ENCODE measurements at places on chromosomes 2 and 18.

DNA sequence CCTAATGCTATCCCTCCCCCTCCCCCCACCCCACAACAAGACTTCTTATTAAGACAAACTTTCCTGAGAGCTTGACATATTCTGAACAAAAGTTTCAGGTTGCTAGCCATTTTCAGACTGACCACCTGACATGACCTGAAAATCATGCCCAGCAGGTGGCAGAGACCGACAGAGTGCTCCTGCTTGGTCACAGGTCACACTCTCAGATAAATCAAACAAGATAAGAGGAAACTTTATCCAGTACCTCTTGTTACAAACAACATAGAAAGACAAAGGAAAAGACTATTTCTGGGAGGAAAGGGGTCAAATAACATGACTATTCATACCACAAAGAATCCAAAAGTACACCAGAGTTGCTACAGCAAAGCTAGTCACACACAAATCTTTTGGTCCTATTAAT is 107.4 kb downstream of the TMEM200C start:
- no peaks in the 10 kb centered on the region for H3K27me3 ChIP-seq
- no peak overlapping the region for H3K27ac ChIP-seq
- DNase-seq: no peak
- H3K4me1 ChIP-seq: no peaks in the 10 kb centered on the region

DNA sequence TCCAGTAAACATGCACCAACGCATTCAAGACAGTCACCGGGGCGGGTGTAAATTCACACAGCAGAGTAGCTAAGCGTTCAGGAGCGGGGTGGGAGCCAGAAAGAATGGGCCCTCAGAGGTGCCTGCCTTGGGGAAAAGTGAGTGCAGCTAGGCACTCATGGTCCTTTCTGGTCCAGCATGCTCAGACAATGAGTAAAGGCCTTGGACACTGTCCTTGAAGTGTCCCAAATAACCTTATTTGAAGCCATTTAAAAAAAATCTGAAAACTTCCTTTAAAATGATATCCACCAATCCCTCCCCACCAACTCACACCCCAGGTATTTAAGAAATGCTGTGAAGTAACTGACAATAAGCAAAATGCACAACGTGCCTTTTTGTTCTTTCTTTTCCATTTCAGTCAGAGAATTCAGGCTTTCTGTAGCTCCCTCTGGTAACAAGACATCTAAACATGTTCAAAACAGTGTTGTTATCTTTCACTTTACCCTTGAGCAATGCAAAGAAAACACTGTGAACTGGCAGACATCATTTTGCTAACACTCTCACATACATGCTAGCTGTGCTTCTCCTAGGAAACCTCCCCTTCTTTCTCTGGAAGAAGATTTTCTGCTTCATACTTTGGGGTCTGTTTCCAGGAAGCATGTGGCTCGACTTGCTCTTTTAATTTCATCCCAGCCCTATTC is 445.1 kb upstream of the SPRED2 start:
- no peaks in the 10 kb centered on the region for H3K27me3 ChIP-seq
- no peak overlapping the region for H3K27ac ChIP-seq
- no peaks in the 10 kb centered on the region for H3K36me3 ChIP-seq
- no peak for DNase-seq
- H3K4me1 ChIP-seq: no peaks in the 10 kb centered on the region
- no peak overlapping the region for H3K4me3 ChIP-seq

- peaks cover 2% of the 10 kb centered on the region for H3K27me3 ChIP-seq
- no peaks in the 10 kb centered on the region for H3K36me3 ChIP-seq
- no peak overlapping the region for H3K27ac ChIP-seq
- no peak overlapping the region for H3K4me3 ChIP-seq
- no peaks in the 10 kb centered on the region for H3K4me1 ChIP-seq
Measured at GRCh38 chr2:159106109-159106508, 137.7 kb downstream of the TANC1 start.

DNA sequence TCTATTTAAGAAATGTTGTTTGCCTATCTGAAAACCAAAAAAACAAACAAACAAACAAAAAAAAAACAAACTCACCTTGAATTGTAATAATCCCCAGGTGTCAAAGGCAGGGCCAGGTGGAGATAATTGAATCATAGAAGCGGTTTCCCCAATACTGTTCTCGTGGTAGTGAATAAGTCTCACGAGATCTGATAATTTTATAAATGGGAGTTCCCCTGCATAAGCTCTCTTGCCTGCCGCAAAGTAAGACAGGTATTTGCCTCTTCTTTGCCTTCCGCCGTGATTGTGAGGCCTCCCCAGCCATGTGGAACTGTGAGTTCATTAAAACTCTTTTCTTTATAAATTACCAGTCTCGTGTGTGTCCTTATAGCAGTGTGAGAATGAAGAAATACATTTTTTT is 1180.7 kb upstream of the CRIM1 start:
- H3K27ac ChIP-seq: no peak overlapping the region
- H3K27me3 ChIP-seq: no peaks in the 10 kb centered on the region
- H3K4me3 ChIP-seq: no peak overlapping the region
- no peaks in the 10 kb centered on the region for H3K36me3 ChIP-seq

DNA sequence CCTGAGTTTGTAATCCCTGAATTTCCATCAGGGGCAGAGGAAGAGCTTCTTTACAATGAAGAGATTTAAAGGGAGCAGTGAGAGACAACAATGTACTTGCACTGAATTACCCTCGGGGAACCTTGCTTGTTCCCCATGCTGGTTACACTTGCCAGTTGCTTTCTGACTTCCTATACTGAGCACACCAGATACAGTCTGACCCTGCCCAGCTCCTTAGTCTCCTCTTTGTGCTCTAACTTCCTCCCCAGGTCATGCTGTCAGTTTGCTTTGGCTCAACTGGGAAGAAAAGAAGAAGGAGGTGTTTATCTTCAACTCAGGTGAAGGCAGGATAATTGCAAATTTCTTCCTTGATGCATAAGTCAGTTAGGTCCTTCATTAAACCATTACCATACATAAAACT is 658.4 kb downstream of the NYAP2 start:
- no peaks in the 10 kb centered on the region for H3K36me3 ChIP-seq
- DNase-seq: peak; percentile 17
- no peak overlapping the region for H3K27ac ChIP-seq
- no peaks in the 10 kb centered on the region for H3K4me1 ChIP-seq

DNA sequence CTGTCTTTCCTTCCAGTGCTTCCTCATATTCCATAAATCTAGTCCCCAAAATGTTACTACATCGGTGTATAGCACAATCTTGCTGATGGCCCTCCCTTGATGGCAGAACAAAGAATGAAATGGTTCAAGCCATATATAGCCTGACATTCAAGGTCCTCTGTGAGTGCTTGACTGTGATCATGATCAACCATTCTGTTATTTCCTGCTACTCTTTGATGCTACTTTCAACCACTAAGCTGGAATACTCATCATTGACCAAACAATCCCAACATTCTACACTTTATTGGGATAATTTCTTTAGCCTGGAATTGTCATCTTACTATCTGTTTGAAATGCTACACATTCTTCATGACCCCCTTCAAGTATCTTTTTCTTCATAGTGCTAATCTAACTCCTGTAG is 633.9 kb downstream of the PLCL1 start:
- peaks cover 2% of the 10 kb centered on the region for H3K27me3 ChIP-seq
- H3K4me3 ChIP-seq: no peak overlapping the region
- no peak overlapping the region for H3K27ac ChIP-seq
- no peaks in the 10 kb centered on the region for H3K4me1 ChIP-seq

DNA sequence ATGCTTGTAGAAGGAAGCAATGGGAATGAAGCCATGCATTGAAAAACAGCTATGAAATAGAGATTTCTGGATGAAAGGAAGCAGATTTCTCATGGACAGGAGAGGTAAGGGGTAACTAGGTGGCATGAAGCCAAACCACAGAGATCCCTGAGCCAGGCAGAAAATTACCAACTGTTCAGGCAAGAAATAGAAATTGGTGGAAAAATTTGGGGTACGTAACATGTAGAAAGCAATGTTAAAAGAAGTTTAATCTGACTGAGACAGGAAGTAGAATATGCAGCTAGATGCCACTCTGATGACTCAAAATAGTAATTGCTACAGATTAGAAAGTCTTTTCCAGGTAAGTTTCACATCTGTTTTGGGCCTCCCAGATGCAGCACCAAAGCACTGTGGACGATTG is 928.5 kb upstream of the CELF4 start:
- H3K4me3 ChIP-seq: no peak overlapping the region
- H3K4me1 ChIP-seq: peaks cover 2% of the 10 kb centered on the region
- H3K27me3 ChIP-seq: no peaks in the 10 kb centered on the region
- DNase-seq: no peak
- H3K36me3 ChIP-seq: no peaks in the 10 kb centered on the region

GRCh38 chr2:215930505-215931253 is 82.7 kb downstream of the MREG start:
- no peak overlapping the region for H3K27ac ChIP-seq
- no peak overlapping the region for H3K4me3 ChIP-seq
- peaks cover 2% of the 10 kb centered on the region for H3K27me3 ChIP-seq
- DNase-seq: no peak

GRCh38 chr2:75894170-75894569 is 183.5 kb upstream of the GCFC2 start:
- H3K4me3 ChIP-seq: no peak overlapping the region
- H3K27ac ChIP-seq: no peak overlapping the region
- H3K36me3 ChIP-seq: no peaks in the 10 kb centered on the region
- no peaks in the 10 kb centered on the region for H3K4me1 ChIP-seq
- DNase-seq: no peak
- H3K27me3 ChIP-seq: no peaks in the 10 kb centered on the region

GRCh38 chr2:47771211-47771610 is 11.7 kb upstream of the MSH6 start:
- no peak overlapping the region for H3K27ac ChIP-seq
- peaks cover 4% of the 10 kb centered on the region for H3K27me3 ChIP-seq
- H3K4me1 ChIP-seq: peaks cover 5% of the 10 kb centered on the region
- no peak overlapping the region for H3K4me3 ChIP-seq
- DNase-seq: no peak

DNA sequence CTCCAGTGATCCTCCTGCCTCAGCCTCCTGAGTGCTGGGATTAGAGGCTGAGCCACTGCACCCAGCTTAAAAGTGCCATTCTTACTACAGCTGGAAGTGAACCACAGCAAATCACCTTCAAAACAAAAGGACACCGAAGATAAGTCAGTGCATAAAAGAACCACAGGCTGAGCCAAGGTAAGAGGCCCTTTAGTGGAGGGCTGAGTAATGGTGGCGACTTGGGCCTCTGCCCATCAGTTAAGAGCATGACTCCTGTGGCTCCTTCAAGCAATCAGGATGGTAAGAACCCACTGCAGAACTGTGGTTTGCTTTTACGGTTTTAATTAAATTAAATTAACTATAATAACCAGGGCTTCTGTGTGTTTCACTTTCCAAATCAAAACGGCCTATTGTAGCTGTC is 75.1 kb downstream of the CTAGE1 start:
- peaks cover 20% of the 10 kb centered on the region for H3K27me3 ChIP-seq

- no peaks in the 10 kb centered on the region for H3K4me1 ChIP-seq
- H3K36me3 ChIP-seq: no peaks in the 10 kb centered on the region
- peaks cover 2% of the 10 kb centered on the region for H3K27me3 ChIP-seq
- H3K27ac ChIP-seq: no peak overlapping the region
Measured at GRCh38 chr2:226187156-226187555, 612.5 kb downstream of the IRS1 start.

- no peak for DNase-seq
- peaks cover 27% of the 10 kb centered on the region for H3K36me3 ChIP-seq
- H3K4me3 ChIP-seq: no peak overlapping the region
- no peaks in the 10 kb centered on the region for H3K27me3 ChIP-seq
Measured at GRCh38 chr2:99187011-99187410, 6.0 kb downstream of the MRPL30 start.

DNA sequence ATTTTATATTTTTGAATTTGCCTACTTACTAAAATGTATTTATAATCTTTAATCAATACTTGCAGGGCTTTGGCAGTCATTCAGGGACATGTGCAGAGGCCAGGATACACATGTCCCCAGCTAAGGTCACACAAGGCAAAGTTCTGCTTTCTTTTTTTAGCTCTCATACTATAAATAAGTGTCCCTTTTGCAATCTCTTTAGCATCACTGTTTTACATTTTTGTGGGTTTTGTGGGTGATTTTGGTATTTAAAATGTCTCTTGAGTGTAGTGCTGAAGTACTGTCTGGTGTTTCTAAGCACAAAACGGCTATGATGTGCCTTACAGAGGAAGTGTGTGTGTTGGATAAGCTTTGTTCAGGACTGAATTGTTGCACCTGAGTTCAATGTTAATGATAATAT is 309.0 kb upstream of the GULP1 start:
- H3K4me1 ChIP-seq: no peaks in the 10 kb centered on the region
- H3K27ac ChIP-seq: no peak overlapping the region
- no peaks in the 10 kb centered on the region for H3K36me3 ChIP-seq
- H3K27me3 ChIP-seq: no peaks in the 10 kb centered on the region
- DNase-seq: no peak
- H3K4me3 ChIP-seq: no peak overlapping the region

DNA sequence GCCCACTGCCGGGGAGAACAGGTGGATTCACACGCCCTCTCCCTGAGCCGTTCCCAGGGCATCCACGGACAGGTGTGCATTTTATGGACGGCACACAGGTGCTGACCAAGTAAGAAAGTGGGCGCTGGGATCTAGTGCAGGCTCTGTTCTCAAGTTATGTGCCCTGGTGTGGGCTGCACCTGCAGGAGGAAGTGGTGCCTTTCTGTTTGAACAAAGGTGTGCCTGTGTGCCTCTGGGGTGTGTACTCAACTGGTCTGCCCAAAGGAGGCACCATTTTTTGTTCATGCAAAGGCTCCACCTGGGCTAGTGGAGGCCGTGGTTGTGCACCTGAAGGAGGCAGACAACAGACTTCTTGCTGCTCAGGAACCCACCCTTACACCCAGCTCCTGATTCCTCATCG is 88.2 kb upstream of the HK2 start:
- H3K27me3 ChIP-seq: peaks cover 10% of the 10 kb centered on the region
- H3K4me1 ChIP-seq: no peaks in the 10 kb centered on the region
- H3K4me3 ChIP-seq: no peak overlapping the region
- H3K27ac ChIP-seq: no peak overlapping the region
- no peaks in the 10 kb centered on the region for H3K36me3 ChIP-seq

- DNase-seq: peak; percentile 60
- no peak overlapping the region for H3K4me3 ChIP-seq
Measured at GRCh38 chr2:199468561-199469513, 11.1 kb upstream of the SATB2 start.

DNA sequence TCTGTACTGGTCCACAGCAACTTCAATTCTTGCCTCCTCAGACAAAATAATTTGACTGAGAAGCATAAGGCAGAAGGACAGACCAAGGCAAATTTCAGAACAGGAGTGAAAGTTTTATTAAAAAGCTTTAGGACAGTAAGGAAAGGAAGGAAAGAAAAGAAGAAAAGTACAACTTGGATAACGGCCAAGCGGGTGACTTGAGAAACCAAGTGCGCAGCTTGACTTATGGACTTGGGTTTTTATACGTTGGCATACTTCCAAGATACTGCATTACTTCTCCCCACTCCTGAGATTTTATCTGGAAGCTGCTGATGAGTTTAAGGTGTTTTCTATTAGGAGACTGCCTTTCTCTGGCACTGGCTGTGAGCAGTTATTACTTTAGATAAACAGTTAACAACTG is 64.7 kb downstream of the CCDC178 start:
- H3K4me1 ChIP-seq: no peaks in the 10 kb centered on the region
- no peaks in the 10 kb centered on the region for H3K36me3 ChIP-seq
- no peak for DNase-seq
- no peak overlapping the region for H3K27ac ChIP-seq

GRCh38 chr2:64653109-64654062 is at the start of gene SERTAD2:
Gene SERTAD2 (minus strand): TSS chr2:64653913. CDS start chr2:64636871, 17,042 bp downstream.
- H3K4me1 ChIP-seq: peaks cover 66% of the 10 kb centered on the region
- H3K36me3 ChIP-seq: peaks cover 3% of the 10 kb centered on the region
- H3K27me3 ChIP-seq: no peaks in the 10 kb centered on the region
- DNase-seq: peak; percentile 96
- peak within 1 kb of the TSS; percentile 95 for H3K4me3 ChIP-seq

All from activated CD4-positive, alpha-beta T cell treated with anti-CD3 and anti-CD28 coated beads, Interleukin-2, amount 10 ng/mL, durations not matched to agents 24 days and 14 days (primary cell).